ENCODE measurements at places on chromosomes 4 and X.
A peak's percentile ranks its signal among the peaks of the same experiment; 100 is the strongest.

DNA sequence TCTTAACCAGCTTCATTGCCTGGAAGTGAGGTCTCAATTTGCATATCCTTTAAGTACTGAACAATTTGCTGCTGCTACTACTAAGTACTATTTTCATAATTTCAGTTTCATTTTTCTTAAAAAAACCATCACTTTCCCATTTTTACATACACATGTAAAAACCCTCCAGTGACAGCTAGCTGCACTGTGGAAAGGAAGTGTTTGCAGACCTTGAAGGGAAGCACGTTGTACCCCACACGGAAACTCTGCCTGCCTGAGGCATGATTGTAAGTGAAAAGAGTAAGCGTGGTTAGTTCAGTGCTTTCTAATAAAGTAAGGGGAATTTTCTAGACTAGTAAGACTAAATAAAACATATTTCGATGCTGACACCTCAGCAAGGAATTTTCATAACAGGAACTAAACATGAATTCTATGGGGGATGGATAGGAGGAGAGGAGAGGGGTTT is 103.6 kb downstream of the RAPGEF2 start:
- peak; percentile 48 for DNase-seq

DNA sequence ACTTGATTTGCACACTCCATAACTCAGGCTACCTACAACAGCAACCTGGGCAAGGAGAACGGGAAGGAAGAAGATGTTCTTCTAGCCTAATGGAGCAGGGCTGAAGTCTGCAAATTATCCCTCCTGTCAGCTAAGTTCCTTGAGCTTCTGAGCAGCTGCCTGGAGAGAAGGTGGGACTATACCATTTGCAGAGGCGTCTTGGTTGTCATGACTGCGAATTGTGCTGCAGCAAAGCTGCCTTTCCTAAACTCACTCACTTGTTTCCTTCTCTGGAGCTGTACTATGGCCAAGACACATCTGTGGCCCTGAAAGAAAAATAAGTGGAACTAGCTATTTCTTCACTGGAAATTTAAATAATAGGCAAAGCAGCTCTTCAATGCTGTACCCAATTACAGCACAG is 682.4 kb upstream of the GRIA3 start:
- no peak for DNase-seq

GRCh38 chr4:182960746-182961145 is 43.6 kb upstream of the DCTD start:
- no peak for DNase-seq

DNA sequence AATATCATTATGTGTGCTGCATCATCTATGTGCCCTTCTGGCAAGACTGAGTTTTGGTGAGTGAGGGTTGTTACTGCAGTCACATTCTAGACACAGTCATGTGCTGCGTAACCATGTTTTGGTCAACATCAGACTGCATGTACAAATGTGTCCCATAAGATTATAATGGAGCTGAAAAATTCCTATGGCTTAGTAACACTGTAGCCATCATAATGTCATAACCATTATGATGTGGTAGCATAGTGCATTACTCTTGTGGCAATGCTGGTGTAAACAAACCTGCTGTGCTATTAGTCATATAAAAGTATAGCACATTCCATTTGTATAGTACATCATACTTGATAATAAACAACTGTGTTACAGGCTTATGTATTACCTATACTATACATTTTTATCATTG is 198.1 kb upstream of the NUDT6 start:
- DNase-seq, result no peak

DNA sequence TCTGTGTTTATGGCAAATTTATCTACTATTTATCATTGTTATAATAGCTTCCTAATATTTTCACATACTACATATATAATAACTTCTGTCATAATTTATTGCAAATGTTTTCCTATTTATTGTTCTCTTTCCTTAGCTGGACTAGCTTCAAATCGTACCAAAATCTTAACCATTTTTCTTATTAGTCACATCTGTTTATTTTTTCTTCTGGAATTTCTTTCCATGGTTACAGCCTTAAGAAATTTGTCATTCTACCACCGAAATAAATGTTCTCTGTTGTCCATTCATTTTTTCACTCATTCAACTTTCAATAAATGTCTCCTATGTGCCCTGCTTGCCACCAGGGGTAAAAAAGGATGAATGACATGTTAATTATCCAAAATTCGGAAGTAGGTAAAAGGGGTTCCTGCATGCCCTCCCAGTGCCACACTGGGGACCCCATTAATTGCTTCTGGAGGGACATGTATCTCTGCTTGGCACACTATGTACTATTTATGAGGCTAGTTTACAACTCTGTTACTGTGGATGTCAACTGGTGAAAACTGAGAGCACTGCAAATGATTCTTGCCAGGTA is 182.1 kb downstream of the SH3KBP1 start:
- no peak for DNase-seq

DNA sequence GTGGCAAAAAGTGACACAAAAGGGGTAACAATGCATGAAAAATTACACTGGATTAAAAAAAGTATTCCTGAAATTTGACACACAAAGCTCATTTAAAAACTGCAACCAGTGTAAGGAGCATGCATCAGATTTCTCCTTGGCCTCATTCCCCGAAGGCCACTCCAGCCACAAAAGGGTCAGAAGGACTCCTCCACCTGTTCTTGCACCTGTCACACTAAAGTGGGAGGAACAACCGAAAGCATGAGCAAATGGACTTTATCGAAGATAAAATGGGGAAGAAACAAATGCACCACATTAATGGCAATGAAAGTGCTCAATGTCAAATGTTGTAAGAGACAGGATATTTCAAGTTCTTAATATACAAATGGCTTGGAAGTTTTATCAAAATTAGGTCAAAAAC is 88.2 kb downstream of the ADGRA3 start:
- DNase-seq, result no peak

Measured in stimulated activated CD4-positive, alpha-beta T cell treated with anti-CD3 and anti-CD28 coated beads, Interleukin-12 subunit alpha, Interleukin-12 subunit beta, amount 100 ng/mL, for 4 hours (primary cell).